ENCODE measurements at places on chromosomes 6 and 20.

- DNase-seq = no peak
Measured at GRCh38 chr6:65199121-65199520, 507.9 kb downstream of the EYS start.

- no peak for DNase-seq
Measured at GRCh38 chr6:44304282-44305199, 8.6 kb downstream of the AARS2 start.

DNA sequence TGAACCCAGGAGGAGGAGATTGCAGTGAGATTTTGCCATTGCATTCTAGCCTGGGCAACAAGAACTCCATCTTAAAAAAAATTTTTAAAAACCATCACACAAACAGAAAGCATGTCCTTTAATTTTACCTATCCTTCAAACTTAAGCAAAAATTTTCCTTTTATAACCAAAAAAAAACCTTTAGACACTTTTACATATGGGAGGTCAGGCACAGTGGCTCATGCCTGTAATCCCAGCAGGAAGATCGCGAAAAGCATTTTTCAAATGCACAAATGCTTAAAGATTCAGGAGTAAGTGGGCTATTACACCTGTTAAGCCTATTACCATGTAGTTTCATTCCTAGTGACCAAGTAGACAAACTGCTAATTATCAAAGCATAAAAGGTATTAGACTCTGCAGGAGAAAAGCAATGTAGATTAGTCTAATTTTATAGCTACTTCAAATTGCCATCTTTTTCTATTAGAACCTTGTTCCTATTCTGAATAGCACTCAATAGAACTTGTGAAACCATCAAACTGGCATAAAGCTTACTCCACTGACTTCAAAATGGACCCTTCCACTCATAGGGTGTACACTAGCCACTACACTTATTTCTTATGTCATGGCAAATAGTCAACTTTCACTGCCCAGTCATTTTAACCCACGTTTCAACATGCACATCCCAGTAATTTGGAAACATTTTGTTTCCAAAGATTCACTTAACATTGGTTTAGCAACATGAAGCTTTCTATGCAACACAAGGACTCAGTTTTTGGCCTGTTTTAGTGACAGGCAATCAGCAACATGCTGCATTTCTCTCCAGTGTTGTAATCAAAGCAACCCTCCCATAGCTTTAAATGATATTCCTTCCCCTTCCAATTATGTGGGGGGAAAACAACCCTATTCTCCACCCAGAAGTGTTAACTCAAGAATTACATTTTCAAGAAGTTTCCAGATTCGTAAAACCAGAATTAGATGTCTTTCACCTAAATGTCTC lies 4.0 kb downstream of the EEF1A1 start:
- peak; percentile 10 for DNase-seq

DNA sequence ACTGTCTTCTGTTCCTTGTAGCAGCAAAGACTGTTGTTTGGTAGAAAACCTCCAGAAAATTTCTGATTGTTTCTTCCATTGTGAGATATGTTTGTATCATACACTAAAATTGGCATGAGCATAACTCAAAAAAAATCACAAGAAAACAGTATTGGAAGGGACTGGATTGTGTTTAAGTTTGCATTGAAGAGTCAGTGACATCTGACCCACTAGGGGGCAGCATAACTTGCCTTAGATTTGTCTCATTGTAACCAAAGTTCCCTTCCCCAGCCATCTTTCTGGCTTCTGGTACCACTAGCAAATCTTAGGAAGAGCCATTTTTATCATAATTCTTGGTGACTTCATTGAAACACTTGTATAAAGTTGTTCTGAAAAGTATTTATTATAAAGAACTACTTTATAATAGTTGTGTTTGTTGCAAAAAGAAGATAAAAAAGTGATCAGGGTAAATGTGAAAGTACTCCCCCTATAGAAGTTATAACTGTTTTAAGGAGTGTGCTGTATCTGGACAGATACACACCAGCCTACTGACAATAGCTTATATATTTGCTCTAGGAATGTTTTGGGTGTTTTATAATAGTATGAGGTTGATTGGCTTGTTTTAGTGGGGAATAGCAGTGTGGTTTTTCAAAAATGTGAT lies 7.7 kb downstream of the CSTF1 start:
- peak; percentile 28 for DNase-seq

DNA sequence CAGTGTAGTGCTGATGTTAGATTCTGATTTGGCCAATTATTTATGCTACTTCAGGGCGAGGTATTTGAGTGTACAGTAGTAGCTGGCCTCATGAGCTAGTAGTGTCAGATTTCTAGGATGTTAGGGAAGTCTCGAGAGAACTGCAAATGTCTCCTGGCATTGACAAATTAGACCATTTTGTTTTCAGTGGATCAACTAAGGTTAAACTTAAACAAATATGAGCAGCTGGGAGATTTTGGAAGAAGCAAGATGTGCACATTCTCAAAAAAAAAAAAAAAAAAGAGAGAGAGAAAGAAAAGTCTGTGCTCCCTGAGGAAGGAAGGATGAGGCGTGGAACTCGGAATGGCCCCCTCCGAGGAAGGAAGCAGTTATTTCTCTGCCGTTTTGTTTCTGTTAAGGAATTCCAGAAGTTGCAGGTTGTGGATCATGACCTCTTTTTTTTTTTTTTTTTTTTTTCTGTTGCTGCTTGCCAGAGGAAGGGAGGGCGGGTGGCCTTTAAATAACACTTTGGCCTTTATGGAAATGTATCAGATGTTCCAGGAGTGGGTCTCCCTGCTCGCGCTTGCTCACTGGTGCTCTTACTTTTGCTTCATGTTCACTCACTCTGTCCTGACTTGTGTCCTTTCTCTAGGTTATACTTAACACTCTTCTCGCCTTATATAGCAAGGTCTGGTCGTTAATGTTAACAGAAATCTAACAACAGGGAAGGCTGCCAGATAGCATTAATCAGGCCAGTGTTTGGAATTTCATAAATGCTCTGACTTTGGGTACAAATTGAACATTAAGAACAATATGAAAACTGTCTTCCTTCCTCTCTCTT lies 124.4 kb downstream of the TCP11 start:
- no peak for DNase-seq

GRCh38 chr20:31967830-31968249 lies at the start of gene XKR7:
Gene XKR7, plus strand, starts transcription at chr20:31968151. Its CDS starts 25 bp downstream, at chr20:31968176.
- DNase-seq = peak; percentile 87

- no peak for DNase-seq
Measured at GRCh38 chr20:62293111-62293784, 9.5 kb upstream of the ADRM1 start.

- peak; percentile 50 for DNase-seq
Measured at GRCh38 chr6:101392586-101393230, 800 bp upstream of the GRIK2 start.

- DNase-seq = peak; percentile 69
Measured at GRCh38 chr6:14671261-14671681, 553.7 kb downstream of the CD83 start.

DNA sequence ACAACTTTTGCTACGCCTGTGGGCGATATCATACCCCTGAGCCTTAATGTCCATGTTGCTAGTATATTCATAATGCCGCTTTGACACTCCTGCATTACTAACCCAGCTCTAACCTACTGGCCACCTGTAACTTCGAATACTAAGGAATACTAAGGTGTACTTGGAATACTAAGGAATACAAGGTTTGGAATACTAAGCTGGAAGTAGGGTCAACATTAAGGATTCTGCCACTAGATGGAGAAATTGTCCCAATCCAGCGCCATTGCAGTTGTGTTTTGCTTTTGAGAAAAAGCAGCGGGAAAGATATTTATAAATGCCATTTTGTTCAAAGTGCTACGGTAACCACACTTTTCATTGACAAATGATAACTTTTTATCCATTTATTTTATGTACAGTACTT lies 10.7 kb downstream of the TBXT start:
- no peak for DNase-seq

DNA sequence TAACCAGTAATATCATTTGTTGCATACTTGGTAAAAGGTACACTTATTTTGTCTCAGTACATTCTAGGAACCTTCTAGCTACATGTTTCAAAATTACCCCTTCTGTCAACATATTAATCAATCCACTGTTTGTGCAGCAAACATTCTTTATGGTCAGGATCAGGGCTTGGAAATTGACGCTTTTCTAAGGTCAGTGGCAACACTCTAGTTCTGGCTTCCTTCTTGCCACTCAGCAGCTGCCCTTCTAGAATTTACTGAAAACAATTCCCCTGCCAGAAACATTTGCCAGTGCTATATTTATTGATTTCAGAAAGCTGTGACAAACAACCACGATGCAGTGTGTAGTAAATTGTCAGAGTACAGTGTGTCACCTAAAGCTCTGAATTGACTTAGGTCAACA lies 84.7 kb upstream of the FBXL4 start:
- no peak for DNase-seq

- peak; percentile 17 for DNase-seq
Measured at GRCh38 chr6:128882560-128882959, 378 bp upstream of the LAMA2 start.

DNA sequence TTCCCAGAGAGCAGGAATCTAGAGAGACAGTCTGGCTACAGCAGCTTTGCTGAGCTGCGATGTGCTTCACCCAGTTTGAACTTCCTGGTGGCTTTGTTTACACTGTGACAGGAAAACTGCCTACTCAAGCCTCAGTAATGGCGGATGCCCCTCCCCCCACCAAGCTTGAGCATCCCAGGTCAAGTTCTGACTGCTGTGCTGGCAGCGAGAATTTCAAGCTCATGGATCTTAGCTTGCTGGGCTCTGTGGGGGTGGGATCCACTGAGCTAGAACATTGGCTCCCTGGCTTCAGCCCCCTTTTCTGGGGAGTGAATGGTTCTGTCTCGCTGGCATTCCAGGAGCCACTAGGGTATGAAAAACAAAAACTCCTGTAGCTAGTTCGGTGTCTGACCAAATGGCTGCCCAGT lies 91.0 kb upstream of the ESR1 start:
- no peak for DNase-seq

GRCh38 chr20:32473231-32474008 lies 111.7 kb downstream of the NOL4L start:
- DNase-seq = no peak

DNA sequence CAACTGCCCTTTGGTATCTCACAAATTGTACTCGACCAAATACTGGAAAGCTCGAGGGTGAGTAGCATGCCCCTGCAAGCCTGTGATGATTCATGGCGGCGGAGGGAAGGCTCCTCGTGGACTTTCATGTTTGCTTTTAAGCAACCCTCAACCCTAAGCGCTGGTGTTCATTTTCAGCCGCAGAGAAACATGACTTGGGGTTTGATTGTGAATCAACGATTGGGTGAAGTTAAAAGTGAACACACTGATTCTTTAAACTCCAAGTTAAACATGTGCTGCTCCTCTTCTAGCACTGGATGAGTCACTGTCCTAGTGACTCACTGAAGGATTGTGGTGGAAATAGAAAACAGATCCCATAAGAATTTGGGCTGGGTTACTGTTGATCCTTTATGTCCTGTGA lies 8.3 kb downstream of the CD109 start:
- DNase-seq = no peak

DNA sequence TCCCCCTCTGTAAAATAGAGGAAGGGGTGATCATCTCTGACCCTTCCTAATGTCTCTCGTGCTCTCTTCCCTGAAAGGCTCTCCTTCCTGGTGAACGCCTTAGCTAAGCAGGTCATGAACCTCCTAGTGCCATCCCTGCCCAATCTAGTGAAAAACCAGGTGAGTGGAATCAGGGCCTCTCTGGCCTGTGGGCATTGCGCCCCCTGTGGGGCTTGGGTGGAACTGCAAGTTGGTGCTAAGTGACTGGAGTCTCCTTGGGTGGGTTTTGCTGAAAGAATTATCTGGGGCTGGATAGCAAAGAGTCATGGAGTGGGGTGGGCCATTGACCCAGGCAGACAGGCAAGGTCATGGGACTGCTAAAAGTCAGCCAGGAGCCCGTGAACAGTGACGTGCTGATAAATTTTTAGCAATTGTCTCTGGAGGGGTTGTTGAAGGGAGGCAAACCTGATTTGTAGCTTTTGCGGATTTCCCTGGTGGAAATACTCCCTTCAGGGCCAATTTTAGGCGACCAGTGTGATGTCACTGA lies 8.9 kb downstream of the BPIFB1 start:
- DNase-seq = peak; percentile 85

DNA sequence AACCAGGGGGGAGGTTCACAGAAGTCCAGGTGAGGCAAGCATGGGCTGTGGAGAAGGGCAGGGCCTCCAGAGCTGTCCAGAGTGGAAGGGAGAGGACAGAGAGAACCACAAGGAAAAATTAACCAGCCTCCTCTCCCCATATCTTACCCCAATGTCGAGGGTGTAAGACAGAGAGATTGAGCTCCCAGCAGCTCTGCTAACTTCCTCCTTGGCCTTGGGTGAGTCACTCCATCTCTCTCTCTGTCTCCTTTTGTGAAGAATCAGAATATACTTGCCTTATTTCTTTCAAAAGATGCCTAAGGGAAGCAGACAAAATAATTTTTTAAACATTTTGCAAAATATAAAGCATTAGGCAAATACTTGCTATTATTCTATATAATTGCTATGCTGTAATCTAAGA lies 58.3 kb upstream of the IYD start:
- DNase-seq = no peak

GRCh38 chr6:37313723-37314486 lies 39.9 kb upstream of the RNF8 start:
- DNase-seq = no peak

- DNase-seq = no peak
Measured at GRCh38 chr6:141437685-141438084, 695.0 kb upstream of the GJE1 start.

DNA sequence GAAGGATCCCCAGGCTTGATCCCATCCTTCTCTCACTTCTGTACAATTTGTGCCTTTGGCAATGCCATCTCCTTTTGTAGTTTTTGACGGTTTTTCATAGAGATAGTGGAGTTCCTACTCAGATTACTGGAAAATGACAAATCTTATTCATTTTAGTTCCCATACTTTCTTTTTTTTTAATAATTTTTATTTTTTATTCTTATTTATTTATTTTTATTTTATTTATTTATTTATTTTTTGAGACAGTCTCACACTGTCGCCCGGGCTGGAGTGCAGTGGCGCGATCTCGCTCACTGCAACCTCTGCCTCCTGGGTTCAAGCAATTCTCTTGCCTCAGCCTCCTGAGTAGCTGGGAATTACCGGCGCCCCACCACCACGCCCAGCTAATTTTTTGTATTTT lies 4.3 kb upstream of the GABBR1 start:
- DNase-seq = no peak

DNA sequence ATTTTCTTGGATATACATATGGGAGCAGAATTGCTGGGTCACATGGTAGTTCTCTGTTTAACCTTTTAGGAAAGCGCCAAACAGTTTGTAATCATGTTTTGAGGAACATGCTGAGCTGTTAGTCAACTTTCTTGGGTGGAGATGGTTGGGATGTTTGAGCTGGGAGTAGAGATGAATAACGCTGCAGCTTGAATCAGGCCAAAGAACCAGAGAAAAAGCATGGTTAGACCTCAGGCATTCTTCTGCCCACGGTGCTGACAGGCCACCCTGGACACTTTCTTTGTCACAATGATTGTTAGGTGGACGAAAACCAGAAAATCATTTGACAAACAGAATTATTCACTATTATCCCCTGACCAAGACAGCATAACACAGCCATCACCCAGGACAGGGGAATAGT lies 66.8 kb downstream of the PRDM1 start:
- DNase-seq = no peak

GRCh38 chr6:17197607-17198006 lies 83.6 kb upstream of the RBM24 start:
- no peak for DNase-seq
